ENCODE measurements at places on chromosomes 7 and 10.

DNA sequence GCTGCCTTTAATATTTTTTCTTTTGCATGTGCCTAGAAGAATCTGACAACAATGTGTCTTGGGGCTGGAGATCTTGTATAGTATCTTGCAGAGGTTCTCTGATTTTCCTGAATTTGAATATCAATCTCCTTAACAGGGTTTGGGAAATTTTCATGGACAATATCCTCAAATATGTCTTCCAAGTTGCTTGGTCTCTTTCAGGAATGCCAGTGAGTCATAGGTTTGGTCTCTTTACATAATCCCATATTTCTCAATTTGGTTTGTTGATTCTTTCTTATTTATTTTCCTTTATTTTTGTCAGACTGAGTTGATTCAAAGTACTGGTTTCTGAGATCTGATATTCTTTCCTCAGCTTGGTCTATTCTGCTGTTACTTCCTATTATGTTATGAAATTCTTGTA is 208.7 kb upstream of the GLI3 start:
- no peak for DNase-seq

DNA sequence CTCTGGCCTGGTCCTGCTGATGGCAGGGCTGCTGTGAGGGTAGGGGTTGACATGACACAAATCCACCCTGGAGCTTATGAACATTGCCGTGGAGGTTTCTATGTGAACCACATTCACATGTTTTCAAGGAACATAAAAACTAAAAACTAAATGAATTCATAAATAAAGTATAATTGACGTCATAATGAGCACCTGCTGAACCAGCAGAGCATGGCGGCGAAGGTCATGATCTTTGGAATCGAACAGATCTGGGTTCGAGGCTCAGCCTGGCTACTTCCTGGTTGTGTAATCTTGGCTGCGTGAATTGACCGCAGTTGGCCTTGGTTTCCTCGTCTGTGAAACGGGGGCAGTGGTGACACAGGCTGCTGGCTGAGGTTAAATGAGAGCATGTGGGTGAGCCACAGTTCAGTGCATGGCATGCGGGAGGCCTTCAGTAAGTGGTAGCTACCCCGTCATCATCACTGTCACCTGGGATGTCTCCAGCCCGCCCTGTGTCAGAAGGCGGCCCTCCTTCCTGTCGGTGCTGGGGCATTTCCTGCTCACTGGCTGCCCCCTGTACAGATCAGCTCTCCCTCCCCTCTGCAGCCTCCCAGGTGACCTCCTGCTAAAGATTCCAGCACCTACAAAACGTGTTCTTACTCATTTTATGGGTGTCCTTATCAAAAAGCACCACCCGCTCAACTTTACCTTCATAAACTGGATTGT is 190.3 kb upstream of the SHH start:
- no peak for DNase-seq

- no peak for DNase-seq
Measured at GRCh38 chr7:77783111-77783510, 15.1 kb downstream of the TMEM60 start.

GRCh38 chr10:62136931-62137330 is 131.7 kb downstream of the RTKN2 start:
- DNase-seq, result no peak

DNA sequence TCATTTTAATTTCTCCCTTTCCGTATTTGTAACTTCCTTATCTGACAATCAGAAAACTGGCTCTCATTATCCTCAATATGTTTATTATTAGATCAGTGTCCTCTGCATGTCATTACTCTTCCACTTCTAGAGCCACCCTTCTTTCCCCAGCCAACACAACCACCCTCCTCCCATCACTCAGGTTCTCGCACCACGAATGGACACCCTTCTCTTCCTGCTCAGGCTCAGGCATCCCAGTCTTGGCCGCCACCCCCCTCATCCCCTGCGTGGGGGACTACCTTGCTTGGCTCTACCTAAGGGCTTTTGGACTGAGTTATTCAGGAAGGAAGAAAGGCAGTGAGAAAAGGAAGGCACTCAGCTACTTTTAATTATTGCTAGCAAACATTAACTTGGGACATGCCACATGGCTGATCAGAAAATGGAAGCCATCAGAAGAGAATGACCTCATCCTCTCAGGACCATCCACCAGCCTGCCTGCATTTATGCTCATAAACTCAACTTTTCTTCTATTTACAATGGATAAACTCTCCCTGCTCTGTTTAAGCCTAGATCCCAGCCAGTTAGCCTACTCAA is 199.9 kb upstream of the PLXNA4 start:
- no peak for DNase-seq

GRCh38 chr10:99621454-99622251 is 1.4 kb upstream of the SLC25A28 start:
- DNase-seq, result no peak

Data from activated B cell treated with CpG ODN at 0.5 μM for 24 hours (primary cell).